ENCODE measurements at places on chromosomes 2 and 18. TPM values are rescaled to one million over a fixed set of nuclear protein-coding genes. Genes with fewer than 3 reads are reported as not detected.

GRCh38 chr18:74496508-74497323 lies 553 bp downstream of the CNDP2 start:
- peak; percentile 54 for DNase-seq

GRCh38 chr2:25521665-25522387 lies 151.6 kb downstream of the DTNB start:
- DNase-seq, result no peak

DNA sequence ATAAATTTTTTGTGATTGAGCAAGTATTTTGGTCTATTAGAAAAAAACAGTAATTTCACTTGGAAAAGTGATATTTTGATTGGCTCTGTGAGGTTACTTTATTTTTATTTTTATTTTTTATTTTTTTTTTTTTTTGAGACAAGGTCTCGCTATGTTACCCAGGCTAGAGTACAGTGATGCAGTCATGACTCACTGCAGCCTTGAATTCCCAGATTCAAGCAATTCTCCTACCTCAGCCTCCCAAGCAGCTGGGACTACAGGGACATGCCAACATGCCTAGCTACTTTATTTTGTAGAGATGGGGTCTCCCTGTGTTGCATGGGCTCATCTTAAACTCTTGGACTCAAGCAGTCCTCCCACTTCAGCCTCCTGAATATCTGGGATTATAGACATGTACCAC lies 60.9 kb upstream of the MGAT5 start:
- no peak for DNase-seq

DNA sequence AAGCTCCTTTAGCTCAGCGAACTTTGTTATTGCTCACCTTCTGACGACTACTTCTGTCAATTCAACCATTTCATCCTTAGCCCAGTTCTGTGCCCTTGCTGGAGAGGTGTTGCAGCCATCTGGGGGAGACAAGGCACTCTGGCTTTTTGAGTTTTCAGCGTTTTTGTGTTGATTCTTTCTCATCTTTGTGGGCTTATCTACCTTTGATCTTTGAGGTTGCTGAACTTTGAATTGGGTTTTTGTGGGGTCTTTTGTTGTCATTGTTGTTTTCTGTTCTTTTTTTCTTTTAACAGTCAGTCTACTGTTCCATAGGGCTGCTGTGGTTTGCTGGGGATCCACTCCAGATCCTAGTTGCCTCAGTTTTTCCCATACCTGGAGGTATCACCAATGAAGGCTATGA lies 57.3 kb downstream of the GTF3C3 start:
- no peak for DNase-seq

DNA sequence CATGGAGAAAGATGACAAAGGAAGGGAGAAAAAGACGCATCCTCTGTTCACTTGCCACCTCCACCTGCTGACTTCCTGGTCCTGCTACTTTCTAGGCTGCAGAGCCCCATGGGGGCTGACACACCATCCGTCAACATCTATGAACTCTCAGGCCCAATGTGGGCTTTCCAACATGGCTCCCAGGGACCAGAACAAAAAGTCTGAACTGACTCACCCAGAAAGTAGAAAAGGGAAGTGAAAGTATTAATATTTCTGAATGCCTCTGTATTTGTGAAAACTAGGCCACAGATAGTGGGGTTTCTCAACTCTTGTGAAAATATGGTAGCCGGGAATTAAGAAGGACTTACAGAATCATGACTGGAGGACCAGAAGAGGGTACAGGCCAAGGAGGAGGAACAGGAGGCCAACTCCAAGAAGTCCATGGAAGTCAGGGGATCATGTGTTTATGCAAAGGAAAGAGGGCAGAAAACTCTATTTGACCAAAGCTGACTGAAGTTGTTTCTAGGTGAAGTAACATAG lies 123.1 kb upstream of the CAB39 start:
- no peak for DNase-seq

DNA sequence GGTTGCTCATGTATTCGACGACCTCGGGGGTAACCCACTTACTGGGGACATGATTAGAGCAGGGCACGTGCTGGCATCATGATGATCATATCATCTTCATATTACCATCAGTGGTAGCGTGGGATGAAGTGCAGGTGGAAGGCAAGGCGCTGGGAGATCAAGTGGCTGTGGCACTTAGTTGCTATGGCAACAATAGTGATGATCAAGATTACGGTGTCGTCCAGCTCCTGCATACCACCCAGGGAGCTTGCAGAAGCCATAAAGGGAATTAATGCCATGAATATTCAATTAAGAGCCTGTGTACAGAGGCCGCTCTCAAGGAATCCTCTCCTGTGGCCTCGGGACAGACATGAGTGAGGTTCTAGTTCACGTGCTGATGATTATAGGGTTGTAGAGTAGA lies 237.2 kb upstream of the COPS8 start:
- DNase-seq, result no peak

DNA sequence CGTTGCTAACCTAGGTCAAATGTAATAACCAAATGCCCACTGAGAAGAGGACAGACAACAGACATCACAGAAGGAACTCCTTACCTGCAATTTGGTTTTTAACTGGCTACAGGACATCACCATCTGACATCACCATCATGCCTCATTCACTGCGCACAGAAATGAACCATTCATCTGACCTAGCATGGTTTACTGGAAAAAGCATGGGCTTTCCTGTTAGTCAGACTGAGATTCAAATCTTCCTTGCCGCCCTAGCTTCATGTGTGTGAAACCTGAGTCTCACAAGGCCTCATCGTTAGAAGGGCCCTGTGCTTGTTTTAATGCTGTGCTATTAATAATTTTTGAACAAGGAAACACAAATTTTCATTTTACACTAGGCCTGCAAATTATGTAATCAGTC lies 1.1 kb upstream of the HIBCH start:
- no peak for DNase-seq

- peak; percentile 15 for DNase-seq
Measured at GRCh38 chr18:79572093-79572780, 107.4 kb upstream of the CTDP1 start.

PTRHD1 gene
- 19.3 TPM for total RNA-seq

GRCh38 chr2:218925434-218925833 lies 34.0 kb upstream of the CDK5R2 start:
- no peak for DNase-seq

- no peak for DNase-seq
Measured at GRCh38 chr2:211468877-211469663, 912.7 kb downstream of the CPS1 start.

Data from breast epithelium (tissue), 4 donors.